ENCODE measurements at places on chromosomes 1 and 21.
A peak's percentile ranks its signal among the peaks of the same experiment; 100 is the strongest.

- DNase-seq = no peak
Observed at GRCh38 chr1:29454616-29455380, 218.5 kb downstream of the PTPRU start.

GRCh38 chr1:63907051-63907450, 133.2 kb downstream of the ROR1 start:
- DNase-seq = no peak

- DNase-seq = no peak
Observed at GRCh38 chr1:243841507-243841906, 8.5 kb downstream of the AKT3 start.

- no peak for DNase-seq
Observed at GRCh38 chr1:31717341-31717740, 13.5 kb upstream of the COL16A1 start.

DNA sequence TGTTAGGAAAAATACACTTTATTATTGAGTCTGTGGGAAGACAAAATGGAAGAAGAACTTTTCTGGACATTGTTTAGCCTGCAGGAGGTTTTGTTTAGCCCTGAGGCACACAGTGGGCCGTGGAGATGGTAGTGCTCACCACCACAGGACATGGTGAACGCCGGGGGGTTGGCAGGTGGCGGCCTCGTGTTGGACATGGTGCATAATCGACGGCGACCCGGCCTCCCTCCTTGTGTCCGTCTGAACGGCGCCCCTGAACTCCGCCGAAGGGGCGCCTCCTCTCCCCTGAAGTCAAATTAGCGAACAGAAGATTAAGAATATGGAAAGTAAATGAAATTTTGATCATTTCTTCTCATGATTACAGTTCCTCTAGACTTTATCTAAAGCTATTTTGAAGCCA, 126.4 kb downstream of the PCBP3 start:
- DNase-seq = no peak

- no peak for DNase-seq
Observed at GRCh38 chr1:66231217-66231616, 302.7 kb upstream of the SGIP1 start.

- DNase-seq = peak; percentile 19
Observed at GRCh38 chr1:103788377-103788776, 38.7 kb downstream of the AMY1C start.

GRCh38 chr1:233675893-233676292, 62.0 kb downstream of the KCNK1 start:
- no peak for DNase-seq

DNA sequence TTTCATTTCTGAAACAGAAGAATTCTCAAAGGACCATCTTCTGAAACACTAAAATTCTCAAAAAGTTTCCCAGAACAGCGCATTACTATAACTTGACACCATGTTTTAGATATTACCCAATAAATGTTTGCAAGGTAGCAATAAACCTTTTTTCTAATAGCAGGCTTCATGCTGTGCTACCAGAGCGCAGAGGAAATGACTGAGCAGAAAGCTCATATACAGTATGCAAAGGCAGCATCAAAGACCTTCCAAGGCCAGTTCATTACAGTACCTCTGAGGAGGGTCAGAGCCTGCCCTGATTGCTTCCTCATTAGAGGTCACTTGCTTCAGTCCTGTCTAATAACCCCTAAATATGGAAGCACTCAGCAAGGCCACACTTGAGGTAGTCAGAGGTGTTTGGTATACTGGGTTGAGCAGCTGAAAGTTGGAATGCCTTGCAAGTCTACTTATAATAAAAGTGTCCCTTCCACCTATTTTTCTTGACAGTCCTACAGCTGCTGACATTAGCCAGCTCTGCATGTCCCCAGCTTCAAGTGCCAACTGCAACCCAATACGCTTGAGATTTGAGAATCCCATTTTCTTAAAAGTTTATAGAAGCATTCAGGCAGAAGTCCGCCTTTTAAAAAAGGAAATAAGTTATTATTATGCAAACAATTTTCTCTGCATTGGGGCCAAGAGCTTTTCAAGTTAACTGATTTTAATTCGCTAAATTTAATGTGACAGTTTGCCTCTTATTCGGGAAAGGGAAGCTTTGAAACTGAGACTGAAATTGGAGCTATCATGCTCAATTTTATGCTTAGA, 207.2 kb downstream of the ZC3H11B start:
- no peak for DNase-seq

DNA sequence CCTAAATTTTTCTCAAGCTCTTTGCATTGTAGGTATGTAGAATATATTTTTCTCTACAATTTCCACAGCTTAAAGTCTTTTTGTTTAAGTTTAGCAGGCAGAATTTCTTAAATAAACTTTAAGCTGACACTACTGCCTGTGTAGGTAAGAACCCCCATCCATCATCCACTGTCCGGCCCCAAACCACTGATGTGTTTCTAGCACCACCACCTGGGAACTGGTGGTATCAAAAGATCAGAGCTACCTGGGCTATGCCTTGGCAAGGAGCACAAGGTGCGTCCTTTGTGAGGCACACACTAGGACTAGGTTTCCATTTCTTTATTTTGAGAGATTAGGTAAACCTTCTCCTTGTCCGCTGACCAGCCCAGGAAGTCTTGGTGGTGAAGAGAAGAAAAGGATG, 10.5 kb upstream of the LELP1 start:
- no peak for DNase-seq

DNA sequence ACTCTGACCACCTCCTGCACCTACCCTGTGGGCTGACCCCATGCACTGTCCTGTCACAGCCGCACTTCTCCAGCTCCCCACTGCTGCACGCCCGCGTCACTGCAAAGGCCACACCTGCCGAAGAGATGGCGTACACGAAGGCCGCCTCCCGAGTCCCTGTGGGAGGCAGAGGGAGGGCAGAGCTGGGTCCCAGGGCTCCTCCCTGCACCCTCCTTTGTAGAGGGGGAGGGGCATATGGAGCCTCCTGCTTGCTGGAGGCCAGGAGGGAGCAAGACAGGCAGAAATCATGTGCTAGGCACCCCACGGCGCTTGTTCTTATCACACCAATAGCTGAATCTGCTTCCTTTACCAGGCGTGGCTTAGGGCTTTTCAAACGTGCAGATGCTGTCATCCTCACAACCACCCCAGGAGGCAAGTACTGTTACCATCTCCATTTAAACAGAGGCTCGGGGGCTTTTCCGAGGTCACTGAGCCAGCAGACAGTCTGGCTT, 21.4 kb downstream of the WNT4 start:
- DNase-seq = no peak

DNA sequence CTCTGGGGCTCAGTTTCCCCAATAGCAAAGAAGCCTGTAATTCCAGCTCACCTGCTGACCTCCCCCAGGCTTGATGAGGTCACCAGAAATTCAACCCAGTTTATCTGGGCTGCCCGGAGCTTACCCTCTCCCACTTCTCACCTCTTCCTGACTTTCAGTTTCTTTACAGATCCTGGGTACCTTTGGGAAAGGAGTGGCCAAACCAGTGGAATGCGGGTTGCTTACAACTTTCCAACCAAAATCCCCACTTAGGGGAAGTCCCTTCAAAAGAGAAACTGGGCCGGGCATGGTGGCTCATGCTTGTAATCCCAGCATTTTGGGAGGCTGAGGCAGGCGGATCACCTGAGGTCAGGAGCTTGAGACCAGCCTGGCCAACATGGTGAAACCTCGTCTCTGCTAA, 5.9 kb upstream of the MARCKSL1 start:
- DNase-seq = no peak

DNA sequence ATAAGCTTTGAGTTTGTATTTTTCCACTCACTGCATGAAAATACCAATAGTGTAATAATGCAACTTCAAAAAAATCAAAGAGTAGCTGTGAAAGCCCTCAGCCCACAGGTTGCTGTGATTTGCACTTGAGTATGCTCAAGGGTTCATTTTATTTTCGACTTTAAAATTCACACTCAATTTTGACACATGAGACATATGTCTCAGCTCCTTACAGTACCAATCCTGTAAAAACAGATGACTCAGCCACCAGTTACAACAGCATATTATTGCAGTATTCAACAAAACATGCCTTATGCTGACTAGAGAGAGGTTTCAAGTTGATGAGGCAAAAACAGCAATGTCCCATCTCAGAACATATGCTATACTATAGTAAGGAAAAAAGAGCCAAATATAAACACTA, 66.1 kb downstream of the CYYR1 start:
- no peak for DNase-seq

DNA sequence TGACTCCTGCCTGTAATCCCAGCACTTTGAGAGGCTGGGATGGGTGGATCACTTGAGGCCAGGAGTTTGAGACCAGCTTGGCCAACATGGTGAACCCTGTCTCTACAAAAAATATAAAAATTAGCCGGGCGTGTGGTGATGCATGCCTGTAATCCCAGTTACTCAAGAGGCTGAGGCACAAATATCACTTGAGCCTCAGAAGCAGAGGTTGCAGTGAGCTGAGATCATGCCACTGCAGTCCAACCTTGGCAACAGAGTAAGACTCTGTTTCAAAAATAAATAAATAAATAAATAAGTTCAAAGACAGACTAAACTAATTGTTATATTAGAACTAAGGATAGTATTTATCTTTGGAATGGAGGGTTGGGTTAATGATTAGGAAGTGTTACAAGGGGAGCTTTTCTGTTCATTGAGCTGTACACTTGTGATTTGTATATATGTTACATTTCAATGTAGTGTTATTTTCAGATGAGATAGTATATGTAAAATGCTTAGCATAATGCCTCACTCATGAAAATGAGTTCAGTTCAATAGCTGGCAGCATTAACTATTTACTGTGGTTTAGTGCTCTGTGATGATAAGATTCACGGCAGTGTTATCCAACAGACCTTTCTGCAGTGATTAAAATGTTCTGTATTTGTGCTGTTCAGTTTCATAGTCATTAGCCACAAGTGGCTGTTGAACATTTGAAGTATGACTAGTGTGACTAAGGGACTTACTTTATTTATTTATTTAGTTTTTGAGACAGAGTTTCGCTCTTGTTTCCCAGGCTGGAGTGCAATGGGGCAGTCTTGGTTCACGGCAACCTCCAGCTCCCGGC, 47.7 kb downstream of the OSBPL9 start:
- DNase-seq = no peak

DNA sequence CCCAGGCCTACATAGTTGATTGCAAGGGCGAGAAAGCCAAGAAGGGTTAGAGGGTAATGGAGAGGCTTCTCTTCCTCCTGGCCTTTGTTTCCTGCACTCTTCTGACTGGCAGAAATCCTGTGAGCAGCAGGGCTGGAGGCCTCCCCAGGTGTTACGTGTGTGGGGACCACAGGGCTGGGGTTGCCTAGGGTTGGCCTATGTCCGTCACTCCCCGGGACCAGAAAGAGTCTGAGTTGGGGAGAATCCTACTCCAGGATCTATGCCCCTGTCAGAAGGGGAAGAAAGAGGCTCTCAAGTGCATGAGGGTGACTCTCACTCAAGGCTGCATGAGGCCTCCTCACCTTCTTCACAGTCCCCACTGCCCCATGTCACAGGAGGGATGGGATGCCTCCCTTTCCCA, 38.5 kb downstream of the IGFN1 start:
- DNase-seq = no peak

DNA sequence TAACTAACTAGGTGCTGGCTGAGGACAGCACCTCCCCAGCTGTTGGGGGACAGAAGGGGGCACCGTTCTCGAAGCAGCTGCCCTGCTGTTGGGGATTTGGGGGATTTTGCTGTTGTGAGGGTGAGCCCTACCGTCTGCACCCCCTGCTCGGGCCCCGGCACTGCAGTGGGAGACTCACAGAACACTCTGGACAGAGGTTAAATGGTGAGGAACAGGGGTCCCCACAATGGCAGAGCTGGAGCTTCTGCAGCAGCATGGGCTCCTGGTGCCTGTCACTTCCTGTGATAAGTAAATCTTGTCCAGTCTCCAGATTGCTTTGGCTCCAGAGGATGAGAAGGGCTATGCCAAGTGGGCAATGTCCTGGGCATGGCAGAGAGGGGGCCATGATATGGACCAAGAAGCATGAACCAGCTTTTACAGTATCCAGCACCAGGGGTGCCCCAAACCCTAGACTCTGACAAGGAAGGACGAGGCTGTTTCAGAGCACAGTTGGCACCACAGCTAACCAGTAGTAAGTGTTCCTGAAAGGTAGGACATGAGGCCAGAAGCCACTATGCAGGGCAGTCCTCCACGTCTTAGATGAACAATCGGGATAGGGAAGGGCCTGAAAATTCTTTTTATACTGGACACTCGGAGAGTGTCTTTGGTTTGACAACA, 365.1 kb upstream of the VAMP3 start:
- DNase-seq = no peak

DNA sequence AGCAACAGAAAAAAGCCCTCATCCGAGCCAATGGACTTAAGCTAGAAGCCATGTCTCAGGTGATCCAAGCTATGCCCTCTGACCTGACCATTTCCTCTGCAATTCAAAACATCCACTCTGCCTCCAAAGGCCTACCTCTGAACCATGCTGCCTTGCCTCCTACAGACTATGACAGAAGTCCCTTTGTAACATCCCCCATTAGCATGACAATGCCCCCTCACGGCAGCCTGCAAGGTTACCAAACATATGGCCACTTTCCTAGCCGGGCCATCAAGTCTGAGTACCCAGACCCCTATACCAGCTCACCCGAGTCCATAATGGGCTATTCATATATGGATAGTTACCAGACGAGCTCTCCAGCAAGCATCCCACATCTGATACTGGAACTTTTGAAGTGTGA, 20.7 kb downstream of the NR5A2 start:
- DNase-seq = no peak

GRCh38 chr1:245679821-245680780, 525.3 kb downstream of the KIF26B start:
- no peak for DNase-seq

DNA sequence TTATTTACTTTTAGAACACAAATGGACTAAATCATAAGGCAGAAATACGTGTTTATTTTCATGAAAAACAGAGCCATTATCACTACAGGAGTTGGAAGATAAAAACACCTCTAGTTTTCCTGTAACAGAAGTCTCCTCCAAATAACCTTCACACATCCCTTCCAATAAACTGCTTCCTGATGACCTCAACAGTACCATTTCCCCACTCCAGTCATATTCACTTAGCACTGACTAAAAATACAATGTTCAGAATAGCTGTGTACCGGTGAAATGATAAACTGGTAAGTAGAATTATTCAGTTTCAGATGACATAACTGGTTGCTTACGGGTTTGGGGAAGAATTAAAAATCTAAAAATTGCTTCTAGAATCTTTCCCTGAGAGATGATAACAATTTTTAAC, 137.9 kb downstream of the DENND1B start:
- DNase-seq = no peak

GRCh38 chr21:37184784-37185593, 82.1 kb downstream of the VPS26C start:
- no peak for DNase-seq
